ENCODE measurements at places on chromosomes 3 and 15. TPM values are rescaled to one million over a fixed set of nuclear protein-coding genes. Genes with fewer than 3 reads are reported as not detected.
A peak's percentile ranks its signal among the peaks of the same experiment; 100 is the strongest.

GRCh38 chr15:75989045-75989444, 23.2 kb downstream of the NRG4 start:
- DNase-seq, result no peak

DNA sequence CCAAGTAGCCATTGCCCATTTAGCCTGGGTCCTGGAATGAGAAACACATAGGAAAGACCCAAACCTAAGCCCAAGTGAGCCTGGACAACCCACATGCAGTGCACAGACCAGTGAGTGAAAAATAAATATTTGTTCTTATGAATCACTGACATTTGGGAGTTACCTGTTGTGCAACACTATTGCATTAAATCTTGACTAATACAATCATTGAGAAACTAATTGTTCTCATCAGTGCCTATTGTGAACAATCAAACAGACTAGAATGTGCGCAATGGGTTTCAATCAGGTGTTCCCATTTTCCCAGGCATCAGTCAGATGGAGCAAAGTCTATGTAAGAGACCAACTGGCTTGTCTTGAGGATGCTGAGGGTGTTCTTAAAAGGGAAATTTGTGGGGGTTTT, 54.7 kb upstream of the CNOT10 start:
- no peak for DNase-seq

DNA sequence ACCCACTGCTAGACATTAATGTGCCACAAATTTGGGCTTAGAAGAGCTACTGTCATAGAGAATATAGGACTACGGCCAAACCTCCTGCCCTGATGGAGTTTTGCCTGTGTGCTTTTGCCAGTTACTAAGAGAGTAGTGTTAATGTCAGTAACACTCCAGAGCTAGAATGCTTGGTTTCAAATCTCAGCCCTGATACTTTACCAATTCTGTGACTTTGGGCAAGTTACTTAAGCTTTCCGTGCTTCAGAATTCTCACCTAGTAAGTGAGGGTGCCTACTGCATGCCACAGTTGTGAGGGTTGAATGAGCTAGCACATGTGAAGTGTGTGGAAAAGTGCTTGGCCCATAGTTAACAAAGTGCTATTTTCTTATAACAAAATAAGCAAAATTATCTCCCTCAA, 10.9 kb upstream of the ITGA11 start:
- DNase-seq, result no peak

GRCh38 chr3:133113526-133113925, 75.3 kb downstream of the TMEM108 start:
- DNase-seq, result no peak

- no peak for DNase-seq
These were observed 15.3 kb downstream of the TMEM266 start for GRCh38 chr15:76075046-76075445.

DNA sequence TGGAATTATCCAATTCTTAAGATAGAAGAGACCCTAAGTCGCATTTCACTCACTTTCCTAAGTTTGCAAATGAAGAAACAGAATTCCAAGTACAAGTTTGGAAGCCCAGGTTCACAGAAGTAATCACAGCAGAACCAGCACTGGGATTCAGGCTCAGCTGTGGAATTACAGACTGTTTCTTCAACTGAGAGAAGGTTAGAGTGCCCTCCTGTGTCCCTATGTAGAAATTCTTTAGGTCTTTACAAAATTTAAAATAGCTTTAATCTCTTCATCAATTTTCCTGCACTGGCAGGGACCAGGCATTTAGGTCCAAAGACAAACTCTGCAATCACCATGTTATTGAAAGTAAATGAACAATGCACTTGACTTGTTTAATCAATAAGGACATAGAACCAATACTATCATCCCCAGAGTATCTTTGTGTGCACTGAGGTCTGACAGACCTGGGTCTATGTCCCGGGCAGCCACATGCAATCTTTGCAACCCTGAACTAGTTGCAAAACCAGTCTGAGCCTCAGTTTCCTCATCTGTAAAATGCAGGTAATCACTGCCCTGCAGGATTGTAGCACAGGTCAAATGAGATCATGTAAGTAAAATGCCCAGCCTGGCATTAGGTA, 96.3 kb upstream of the ZBED2 start:
- peak; percentile 67 for DNase-seq

GRCh38 chr3:24316887-24317383, 177.7 kb downstream of the THRB start:
- DNase-seq, result no peak

DNA sequence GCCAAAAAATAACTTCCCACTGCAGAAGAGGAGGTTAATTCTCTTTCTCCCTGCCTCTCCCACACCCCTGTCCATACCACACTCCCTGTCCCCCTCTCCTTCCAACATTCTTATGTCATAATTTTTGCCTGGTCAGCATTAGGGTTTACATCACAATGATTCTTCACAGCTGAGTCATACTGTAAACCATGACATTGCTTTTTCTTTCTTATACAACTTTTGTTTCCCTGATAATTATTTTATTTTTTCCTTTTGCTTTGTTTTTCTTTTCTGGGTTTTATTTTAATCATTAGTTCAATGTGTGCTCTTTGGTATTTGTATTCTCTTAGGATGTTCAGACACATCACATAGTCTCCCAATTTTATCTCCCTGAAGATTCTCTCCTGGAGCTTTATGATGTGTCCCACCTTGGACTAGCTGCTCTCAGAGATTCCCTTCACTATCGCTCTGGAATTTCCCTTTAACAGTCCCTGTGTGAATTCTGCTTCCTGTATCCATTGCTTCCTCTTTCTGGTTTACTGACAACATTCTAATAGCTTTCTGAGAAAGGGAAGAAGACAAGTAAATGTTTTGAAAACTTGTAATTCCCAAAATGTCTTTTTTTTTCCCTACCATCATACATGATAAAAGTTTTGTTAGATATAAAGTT, 70.7 kb downstream of the SOX2 start:
- DNase-seq, result no peak

- DNase-seq, result peak; percentile 70
These were observed 213.0 kb downstream of the PTPRG start for GRCh38 chr3:61774279-61774890.

GRCh38 chr3:117788061-117788460, 1078.5 kb downstream of the TUSC7 start:
- no peak for DNase-seq

DNA sequence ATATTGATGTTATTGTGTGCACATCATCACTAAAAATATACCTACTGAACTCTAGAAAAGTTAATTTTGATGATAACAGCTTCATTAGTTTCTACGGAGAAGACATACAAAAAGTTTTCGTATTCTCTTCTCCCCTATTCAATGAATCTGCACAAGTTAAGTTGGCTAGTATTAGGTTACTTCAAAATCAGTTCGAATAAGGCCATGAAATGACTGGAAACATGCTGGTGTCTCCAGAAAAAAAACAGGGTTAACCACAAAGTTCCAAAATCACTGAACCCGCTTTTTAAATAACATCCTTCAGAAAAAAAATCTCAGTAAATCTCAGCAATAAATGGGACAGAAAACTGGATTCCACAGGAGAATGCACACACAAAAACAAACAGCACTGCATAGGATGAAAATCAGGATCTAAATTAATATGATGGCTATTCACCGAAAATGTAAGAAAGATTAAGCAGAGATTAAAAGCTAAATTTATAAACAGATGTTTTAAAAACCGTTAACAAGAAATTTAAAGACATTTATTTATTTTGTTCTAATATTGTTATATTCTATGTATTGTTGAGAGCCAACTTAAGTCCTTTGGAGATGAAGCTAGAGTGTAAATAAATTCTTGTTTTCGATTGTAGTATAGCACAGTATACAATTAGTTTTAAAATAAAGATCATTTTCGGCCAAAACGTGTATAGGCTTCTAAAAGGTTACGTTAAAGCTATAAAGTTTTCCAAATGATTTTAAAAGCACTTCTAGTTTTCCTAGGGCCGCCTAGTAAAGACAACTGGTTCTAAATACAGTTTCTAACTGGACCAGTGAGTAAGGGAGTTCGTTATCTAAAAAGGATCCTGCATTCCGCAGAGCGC, 1.0 kb downstream of the IGSF11 start:
- DNase-seq, result no peak

DNA sequence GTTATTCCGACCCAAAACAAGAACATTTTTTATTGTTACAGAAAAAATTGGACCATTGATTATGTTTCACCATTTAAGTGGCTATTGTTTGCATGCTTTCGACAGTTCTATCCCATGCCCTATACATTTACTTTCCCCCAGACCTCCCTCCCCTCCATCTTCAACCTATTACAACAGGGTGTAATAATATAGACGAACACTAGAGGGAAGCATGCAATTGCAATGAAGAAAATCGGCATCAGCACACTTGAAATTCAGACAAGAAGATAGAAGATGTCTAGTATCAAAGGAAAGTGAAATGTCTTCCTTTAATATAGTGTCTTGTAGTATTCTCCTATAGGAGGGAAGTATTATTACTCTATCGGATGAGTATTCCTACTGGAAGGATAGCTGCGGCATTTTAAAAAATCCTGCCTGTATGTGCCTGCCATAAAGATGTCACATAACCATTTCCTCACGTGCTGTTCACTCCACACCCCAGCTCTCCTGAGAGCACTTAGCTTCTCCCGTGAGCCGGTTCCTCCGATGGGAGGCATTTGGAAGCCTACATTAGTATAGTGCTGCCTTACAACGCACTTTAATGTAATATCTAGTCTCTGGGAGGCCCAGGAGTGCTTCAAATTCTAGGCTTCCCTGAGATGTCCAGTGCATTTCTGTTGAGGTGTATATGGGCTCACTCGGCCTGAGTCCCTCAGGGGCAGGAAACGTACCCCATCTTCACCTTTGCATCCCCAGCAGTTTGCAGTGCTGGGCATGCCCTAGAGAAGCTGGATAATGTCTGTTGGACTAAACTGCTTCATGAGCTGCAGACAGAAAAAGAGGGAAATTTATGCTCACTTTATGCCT, 17.8 kb upstream of the ERICH6 start:
- DNase-seq, result peak; percentile 79

- DNase-seq, result no peak
These were observed 330.7 kb upstream of the SLCO3A1 start for GRCh38 chr15:91522605-91523332.

GRCh38 chr3:141306922-141307321, 61.4 kb upstream of the ZBTB38 start:
- no peak for DNase-seq

- peak; percentile 43 for DNase-seq
These were observed 113.4 kb downstream of the SRGAP3 start for GRCh38 chr3:9135930-9136525.

- no peak for DNase-seq
These were observed 975.6 kb downstream of the ROBO1 start for GRCh38 chr3:78792212-78792611.

DNA sequence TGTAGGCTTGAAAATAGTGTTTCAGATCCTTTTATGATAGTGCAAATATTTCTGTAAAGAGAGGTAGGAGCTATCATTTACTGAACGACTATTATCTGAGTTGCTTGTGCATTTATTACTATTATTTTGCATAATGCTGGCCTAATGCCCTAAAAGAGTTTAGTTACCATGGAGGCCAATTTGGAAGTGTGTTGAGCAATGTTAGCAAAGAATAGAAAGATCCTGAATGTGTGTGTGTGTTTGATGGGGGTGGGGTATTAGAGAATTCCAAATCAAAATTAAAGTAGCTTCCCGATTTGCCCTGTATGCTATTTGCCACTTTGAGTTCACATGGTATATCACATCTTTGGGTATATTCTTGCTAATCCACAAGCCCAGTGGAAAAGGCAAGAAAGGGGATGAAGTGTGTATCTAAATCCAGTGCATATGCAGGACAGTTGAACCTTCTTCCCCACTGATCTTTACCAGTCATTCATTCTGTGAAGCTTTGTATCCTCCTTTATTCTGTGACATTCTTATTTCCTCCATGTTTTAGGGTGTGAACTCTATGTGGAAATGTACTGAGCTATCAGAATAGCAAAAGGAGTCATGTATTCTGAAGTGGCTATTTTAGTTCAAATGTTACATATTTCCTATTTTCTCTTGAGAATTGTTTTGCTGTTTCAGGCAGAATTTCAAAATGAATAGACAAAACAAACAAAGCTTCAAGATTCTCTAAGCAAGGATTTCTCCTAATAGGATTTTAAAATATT, 45.7 kb upstream of the PLSCR5 start:
- DNase-seq, result no peak

DNA sequence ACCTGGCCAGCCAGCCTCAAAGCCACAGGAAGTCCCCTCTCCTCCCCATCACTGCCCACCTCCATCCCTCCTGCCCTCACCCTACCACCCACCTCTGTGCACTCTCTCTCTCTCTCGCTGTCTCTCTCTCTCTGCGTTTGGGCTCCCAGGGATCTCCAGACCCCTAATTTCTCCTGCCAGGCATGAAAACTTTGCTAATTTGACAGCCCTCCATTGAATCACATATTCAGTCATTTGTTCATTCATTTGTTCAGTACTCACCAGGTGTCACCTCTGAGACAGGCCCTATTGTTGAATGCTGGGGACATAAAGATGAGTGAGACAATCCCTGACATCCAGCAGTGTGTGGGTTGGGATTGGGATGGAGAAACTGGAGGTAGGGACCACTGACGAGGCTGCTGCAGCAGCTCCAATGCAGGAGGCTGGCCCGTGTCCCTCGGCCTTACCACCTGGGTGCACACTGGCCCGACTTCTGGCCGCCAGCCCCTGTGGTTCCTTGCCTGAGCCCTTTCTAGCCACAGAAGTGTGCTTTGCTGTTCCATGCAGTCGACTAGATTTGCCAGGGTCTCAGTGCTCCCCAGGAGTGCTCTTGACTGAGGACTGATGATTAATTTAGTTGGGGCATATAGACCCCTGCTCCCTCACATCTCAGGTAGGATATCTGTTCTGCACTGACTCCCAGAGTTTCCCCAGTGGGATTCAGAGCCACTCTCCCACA, 38.6 kb upstream of the TSEN2 start:
- DNase-seq, result no peak

DNA sequence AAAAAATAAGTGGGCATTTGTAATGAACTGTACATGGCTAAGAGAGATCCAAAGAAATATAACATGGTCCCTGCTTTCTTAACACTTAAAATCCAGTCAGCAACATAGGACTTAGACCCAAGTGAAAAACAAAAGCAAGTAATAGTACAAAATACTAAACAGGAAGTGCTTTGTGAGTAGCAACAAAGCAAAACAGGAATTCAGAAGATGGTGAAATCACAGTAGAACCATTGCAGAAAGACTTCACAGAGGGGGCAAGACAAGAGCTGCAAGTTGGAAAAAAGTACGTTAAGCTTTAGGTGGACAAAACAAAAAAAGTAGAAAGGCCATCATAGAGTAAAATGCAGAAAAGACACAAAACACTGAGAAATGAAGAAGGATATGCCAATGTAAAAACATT, 116.0 kb downstream of the TBC1D5 start:
- no peak for DNase-seq

ETV5 gene
- 32.5 TPM for total RNA-seq

HIGD1A gene
- total RNA-seq, result 94.6 TPM

CCDC9B gene
- 42.1 TPM for total RNA-seq

CYP8B1 gene
- 0.09 TPM for total RNA-seq

ZNF774 gene
- 2.5 TPM for total RNA-seq

SHC4 gene
- 1.9 TPM for total RNA-seq

ARNT2 gene
- total RNA-seq, result 12.2 TPM

ALDH1A2 gene
- total RNA-seq, result 28.4 TPM

INKA1 gene
- 7.1 TPM for total RNA-seq

ADIPOQ gene
- not detected for total RNA-seq

HHATL gene
- total RNA-seq, result 2.7 TPM

ADAMTS17 gene
- total RNA-seq, result 6.6 TPM

All from lung (tissue), 17 donors.